ENCODE measurements at places on chromosomes 4 and X.
A peak's percentile ranks its signal among the peaks of the same experiment; 100 is the strongest.

DNA sequence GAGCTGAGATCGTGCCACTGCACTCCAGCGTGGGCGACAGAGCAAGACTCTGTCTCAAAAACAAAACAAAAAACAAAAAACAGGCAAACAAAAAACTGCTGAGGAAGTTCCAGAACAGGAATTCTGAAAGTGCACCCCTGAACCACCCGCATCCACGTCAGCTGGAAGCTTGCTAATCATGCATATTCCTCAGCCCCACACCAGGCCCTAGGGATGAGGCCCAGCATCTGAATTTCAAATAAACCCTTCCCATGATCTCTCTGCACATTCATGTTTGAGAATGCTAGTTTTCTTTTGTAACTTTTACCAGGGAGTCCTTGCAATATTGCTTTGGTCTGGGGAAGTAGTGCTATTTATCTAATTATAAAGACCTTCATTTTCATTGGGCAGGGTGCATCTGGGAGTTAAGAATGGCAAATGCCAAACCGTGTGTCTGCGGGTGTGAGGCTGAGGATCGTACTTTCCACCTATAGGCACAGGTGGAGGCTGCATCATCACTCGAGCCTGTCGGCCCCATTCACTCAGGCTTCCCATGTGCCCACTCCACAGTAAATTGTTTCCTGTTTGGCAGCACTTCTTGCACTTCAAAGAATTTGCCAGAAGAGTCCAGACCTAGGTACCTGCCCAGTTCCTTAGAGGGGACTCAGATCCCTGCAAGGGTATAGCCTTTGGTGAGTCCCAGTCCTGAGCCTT lies 23.6 kb downstream of the CCKAR start:
- no peak for DNase-seq

- no peak for DNase-seq
These were observed 21.2 kb upstream of the ANTXR2 start for GRCh38 chr4:80094191-80094590.

DNA sequence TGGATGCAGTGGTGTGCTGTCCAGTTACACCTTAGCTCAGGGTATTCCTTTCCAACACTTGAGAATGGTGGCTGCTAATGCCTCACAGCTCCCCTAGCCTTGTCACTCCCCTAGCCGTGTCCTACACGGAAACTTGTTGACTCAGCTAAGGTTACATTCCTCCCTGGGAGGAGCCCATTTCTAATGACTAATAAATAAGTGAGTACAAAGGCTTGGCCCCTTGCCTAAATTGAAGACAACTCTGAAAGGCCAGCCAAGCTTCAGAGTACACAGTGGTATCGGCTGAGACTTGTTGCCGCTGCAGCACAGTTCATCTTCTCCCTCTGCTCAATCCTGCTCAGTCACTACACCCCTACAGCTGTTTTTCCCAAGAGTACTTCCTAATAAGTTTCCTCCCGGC lies 21.2 kb upstream of the SLC25A31 start:
- peak; percentile 90 for DNase-seq

- DNase-seq, result no peak
These were observed 34.9 kb upstream of the SLC25A4 start for GRCh38 chr4:185108185-185108584.

Measured in NCI-H1105 treated with DMSO at 0.1 percent for 48 hours (cell line).